ENCODE measurements at places on chromosomes 2 and 18. TPM values are rescaled to one million over a fixed set of nuclear protein-coding genes. Genes with fewer than 3 reads are reported as not detected.

DNA sequence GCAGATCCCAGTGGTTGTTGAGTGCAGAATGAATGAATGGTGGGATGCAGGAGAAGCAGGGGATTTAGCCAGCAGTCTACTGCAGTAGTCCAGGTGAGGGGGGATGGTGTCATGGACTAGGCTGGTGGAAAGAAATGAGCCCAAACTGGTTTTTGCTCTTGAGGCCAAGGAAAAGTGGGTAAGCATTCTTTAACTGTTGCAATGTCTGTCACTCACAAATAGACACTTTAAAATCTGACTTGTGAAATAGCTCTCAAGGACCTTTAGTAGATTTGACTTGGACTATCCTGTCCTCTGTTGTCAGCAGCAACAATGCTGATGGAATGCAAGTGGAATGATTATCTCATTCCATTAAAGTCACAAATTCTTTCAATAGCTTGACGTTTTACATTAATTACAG lies 37.5 kb upstream of the STK17B start:
- H3K4me3 ChIP-seq = no peak overlapping the region
- DNase-seq = no peak
- H3K36me3 ChIP-seq = no peaks in the 10 kb centered on the region
- H3K27ac ChIP-seq = no peak overlapping the region

NDC80 gene
- total RNA-seq = 41.6 TPM

- DNase-seq = no peak
- no peak overlapping the region for H3K27ac ChIP-seq
- no peaks in the 10 kb centered on the region for H3K27me3 ChIP-seq
- H3K4me1 ChIP-seq = no peaks in the 10 kb centered on the region
Observed at GRCh38 chr2:238123991-238124470, 14.4 kb upstream of the KLHL30 start.

DNA sequence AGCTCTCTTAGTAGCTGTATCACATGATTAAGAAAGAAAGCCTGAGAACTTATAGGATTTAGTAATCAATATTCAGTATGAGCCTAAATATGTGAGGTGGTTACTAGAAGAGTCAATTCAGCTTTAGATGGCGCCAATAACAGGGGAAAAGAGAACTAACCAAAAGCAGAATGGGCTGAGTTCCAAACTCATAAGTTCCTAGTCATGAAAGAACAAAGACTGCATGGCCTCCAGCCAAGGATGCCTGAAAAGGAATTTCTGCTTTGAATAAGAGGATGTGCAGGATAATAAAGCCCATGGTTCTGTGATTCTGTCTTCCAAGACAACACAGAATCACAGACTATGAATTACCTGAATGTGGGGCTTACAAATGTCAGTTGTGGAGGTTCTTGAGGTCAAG lies 196.5 kb downstream of the SATB2 start:
- no peaks in the 10 kb centered on the region for H3K36me3 ChIP-seq
- H3K27me3 ChIP-seq = no peaks in the 10 kb centered on the region
- no peak for DNase-seq
- H3K4me1 ChIP-seq = no peaks in the 10 kb centered on the region
- H3K27ac ChIP-seq = no peak overlapping the region

- no peak overlapping the region for H3K27ac ChIP-seq
- DNase-seq = no peak
- H3K27me3 ChIP-seq = peaks cover 4% of the 10 kb centered on the region
- H3K4me1 ChIP-seq = no peaks in the 10 kb centered on the region
- H3K4me3 ChIP-seq = no peak overlapping the region
- no peaks in the 10 kb centered on the region for H3K36me3 ChIP-seq
Observed at GRCh38 chr2:39623917-39624316, 41.8 kb upstream of the TMEM178A start.

KLHL30 gene
- not detected for total RNA-seq

RTP5 gene
- 0.18 TPM for total RNA-seq

GRCh38 chr18:8562919-8563318 lies 46.3 kb upstream of the RAB12 start:
- H3K4me3 ChIP-seq = no peak overlapping the region
- H3K4me1 ChIP-seq = no peaks in the 10 kb centered on the region
- no peaks in the 10 kb centered on the region for H3K36me3 ChIP-seq
- no peak for DNase-seq
- H3K27me3 ChIP-seq = no peaks in the 10 kb centered on the region

- no peak for DNase-seq
- no peaks in the 10 kb centered on the region for H3K4me1 ChIP-seq
- no peak overlapping the region for H3K4me3 ChIP-seq
- H3K36me3 ChIP-seq = no peaks in the 10 kb centered on the region
- no peaks in the 10 kb centered on the region for H3K27me3 ChIP-seq
- no peak overlapping the region for H3K27ac ChIP-seq
Observed at GRCh38 chr2:146477383-146477782, 1367.4 kb upstream of the ACVR2A start.

GRCh38 chr2:236256366-236256985 lies 7.7 kb downstream of the ASB18 start:
- H3K27ac ChIP-seq = no peak overlapping the region
- no peak for DNase-seq
- H3K27me3 ChIP-seq = peaks cover 3% of the 10 kb centered on the region

GKN2 gene
- total RNA-seq = not detected

GRCh38 chr2:9995059-9995458 lies 43.6 kb downstream of the GRHL1 start:
- H3K27me3 ChIP-seq = no peaks in the 10 kb centered on the region
- no peaks in the 10 kb centered on the region for H3K4me1 ChIP-seq
- no peak overlapping the region for H3K27ac ChIP-seq
- no peak for DNase-seq

FAM237A gene
- not detected for total RNA-seq

DNA sequence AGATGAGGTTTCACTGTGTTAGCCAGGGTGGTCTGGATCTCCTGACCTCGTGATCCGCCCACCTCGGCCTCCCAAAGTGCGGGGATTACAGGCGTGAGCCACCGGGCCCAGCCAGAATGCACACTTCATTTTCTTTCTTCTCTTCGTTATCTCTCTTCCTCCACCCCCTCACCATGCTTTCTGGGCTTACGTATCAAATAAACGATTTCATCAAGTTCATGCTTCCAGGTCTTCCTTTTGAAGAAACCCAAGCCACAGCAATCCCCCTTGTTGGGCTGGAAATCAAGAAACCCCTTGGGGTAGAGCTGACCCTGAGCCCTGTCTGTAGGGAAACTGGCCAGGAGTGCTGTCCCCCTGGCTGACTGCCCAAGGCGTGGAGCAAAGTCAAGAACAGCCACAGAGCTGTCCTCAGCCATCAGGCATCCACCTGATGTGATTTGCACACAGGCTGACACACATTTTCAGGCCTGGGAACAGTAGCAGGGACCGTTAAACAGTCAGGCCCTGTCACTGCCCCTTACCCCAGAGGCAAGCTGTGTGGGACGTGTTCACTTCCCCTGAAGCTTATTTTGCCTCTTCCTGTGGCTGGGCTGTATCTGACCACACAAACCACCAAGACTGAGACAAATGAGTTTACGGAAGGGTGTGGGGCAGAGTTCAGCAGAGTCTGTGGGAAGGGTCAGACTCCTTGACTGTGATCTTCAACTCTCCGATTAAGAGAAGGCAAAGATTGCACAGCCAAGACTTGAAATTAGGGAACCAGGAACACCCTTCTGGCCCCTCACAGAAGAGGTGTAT lies 15.1 kb upstream of the NMUR1 start:
- DNase-seq = no peak
- no peaks in the 10 kb centered on the region for H3K36me3 ChIP-seq
- peak overlapping the region; percentile 53 for H3K4me3 ChIP-seq

FAM98A gene
- 86.4 TPM for total RNA-seq

ABCB6 gene
- total RNA-seq = 22.1 TPM

DNA sequence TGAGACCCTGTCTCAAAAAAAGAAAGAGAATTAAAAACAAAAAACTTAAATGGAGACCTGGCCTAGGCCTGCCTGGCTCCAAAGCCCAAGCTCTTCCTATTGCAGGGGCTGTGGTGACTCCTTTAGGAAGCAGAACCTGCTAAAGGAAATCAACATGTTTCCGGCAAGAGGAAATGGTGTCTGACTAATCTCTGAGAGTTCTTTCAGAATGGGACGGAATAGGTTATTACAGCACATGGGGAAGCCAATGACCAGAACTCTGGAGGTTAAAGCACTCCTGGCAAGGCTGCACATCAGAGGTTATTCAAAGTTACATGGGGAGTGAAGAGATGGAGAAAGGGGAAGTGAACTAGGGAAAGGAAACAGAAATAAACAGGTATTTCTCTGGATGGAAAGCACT lies 21.4 kb downstream of the KIF3C start:
- H3K36me3 ChIP-seq = no peaks in the 10 kb centered on the region
- H3K4me3 ChIP-seq = no peak overlapping the region
- H3K27me3 ChIP-seq = no peaks in the 10 kb centered on the region
- no peaks in the 10 kb centered on the region for H3K4me1 ChIP-seq

DNA sequence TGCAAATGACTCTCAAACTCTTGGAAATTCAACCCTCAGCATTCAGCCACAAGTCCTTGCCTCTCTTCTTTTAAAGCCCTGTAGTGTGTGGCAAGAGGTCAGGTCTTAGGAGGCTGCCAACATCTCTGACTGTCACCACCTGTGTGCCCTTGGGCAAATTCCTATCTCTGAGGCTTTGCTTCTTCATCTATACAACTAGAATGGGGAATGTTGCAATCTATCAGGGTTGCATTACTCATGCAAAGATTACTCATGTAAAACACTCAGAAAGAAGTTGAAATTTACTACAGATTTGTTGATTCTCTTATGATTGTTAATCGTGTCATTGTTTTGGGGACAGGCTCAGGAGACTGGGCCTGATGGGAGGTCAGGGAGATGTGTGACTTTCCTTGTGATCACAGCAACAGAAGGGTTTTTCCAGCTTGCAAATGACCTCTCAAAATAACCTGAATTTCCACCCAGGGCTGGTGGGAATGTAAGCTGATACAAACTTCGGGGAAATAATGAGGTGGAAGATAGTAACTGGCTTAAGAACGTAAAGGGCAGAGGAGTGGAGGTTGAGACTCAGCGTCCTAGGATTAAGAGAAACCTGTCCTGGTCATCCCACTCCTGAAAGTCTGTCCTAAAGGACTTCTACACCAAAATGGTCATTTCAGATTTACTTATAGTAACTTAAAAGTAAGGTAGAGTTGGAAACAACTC lies 32.1 kb upstream of the SIGLEC15 start:
- no peak overlapping the region for H3K4me3 ChIP-seq
- H3K4me1 ChIP-seq = no peaks in the 10 kb centered on the region
- no peaks in the 10 kb centered on the region for H3K27me3 ChIP-seq
- H3K27ac ChIP-seq = no peak overlapping the region

RNF25 gene
- total RNA-seq = 36.8 TPM

DNA sequence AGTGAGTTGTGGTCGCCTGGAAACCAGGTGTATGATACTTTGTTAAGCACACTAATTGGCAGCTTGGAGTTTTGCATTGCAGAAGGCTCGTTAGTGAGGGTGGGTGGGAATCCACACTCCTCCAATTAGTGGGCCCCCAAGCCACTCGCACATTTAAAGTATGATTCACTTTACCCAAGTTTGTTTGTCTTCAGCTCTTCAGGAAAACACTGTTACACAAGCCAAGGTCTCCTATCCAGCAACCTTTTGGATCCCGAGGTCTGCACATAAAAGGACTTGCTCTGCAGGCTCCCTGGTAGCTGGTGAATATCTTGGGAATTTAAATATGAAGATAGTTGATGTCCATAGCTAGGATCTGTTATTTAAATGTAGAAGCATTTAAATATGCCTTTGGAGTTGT lies 66.1 kb downstream of the NPAS2 start:
- no peak overlapping the region for H3K4me3 ChIP-seq
- H3K4me1 ChIP-seq = no peaks in the 10 kb centered on the region
- H3K27me3 ChIP-seq = no peaks in the 10 kb centered on the region
- no peaks in the 10 kb centered on the region for H3K36me3 ChIP-seq
- DNase-seq = no peak

HRH4 gene
- not detected for total RNA-seq

C18orf54 gene
- 10.6 TPM for total RNA-seq

- H3K4me3 ChIP-seq = no peak overlapping the region
- DNase-seq = no peak
- no peaks in the 10 kb centered on the region for H3K4me1 ChIP-seq
- H3K27me3 ChIP-seq = no peaks in the 10 kb centered on the region
- H3K36me3 ChIP-seq = no peaks in the 10 kb centered on the region
Observed at GRCh38 chr2:11356764-11357163, 12.3 kb upstream of the ROCK2 start.

GRCh38 chr18:56568986-56569385 lies 69.4 kb downstream of the TXNL1 start:
- H3K4me1 ChIP-seq = no peaks in the 10 kb centered on the region
- no peaks in the 10 kb centered on the region for H3K27me3 ChIP-seq
- DNase-seq = no peak

DNA sequence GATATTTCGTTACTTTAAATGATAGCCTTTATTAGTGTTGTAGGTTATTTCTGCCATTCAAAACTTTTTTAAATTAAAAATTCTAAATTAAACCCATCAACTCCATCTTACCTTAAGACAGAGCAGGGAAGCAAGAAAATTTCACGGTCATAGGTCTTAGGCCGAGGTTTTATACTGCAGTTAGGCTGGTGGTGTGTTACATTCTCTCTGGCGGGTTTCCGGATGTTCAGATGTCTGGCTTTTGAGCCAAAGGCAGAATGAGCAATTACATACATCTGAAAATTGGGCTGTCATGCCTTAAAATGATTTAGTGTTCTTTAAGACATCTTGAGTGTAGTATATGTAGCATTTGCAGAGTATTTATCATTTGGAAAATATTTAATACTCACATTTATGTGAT lies 27.9 kb downstream of the GLS start:
- DNase-seq = no peak
- H3K4me3 ChIP-seq = no peak overlapping the region
- no peak overlapping the region for H3K27ac ChIP-seq
- H3K4me1 ChIP-seq = peaks cover 8% of the 10 kb centered on the region
- no peaks in the 10 kb centered on the region for H3K27me3 ChIP-seq

DNA sequence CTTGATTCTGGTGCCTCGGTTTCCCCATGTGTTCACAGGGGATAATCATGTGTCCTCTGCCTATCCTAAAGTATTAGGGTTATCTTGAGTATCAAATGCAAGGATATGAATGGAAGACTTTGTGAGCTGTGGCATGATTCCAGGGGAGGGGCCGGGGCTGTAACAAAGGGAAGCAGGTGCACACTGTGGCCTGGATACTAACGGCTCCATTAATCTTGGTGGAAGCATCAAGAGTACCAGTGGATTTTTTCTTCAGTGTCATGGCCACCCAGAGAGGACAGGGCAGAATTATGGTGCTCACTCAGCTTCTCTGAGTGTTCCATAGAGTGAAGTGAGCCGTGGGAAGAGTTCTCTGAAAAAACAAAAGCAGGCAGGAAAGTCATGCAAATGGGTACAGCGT lies 320.1 kb downstream of the ALK start:
- H3K4me1 ChIP-seq = no peaks in the 10 kb centered on the region
- H3K36me3 ChIP-seq = no peaks in the 10 kb centered on the region
- no peak overlapping the region for H3K27ac ChIP-seq
- no peaks in the 10 kb centered on the region for H3K27me3 ChIP-seq
- no peak for DNase-seq
- H3K4me3 ChIP-seq = no peak overlapping the region

DNA sequence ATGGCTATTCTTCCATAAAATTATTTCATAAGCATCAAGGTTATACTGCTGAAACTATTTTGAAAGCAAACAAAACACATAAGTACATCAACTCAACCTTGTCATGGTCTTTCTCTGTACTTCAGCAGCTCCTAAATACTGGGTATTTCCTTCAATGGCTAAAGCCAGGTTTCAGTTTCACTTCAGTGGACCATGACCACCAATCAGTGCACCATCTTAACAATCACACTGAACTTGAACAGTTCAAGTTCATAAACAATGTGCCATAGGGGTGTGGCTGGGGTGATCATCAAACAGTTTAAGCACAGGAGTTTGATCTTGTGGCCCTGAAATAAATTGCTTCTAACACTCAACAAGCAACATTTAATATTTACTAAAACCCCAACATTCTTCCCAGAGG lies 124.1 kb upstream of the FIGN start:
- no peak overlapping the region for H3K27ac ChIP-seq
- DNase-seq = no peak
- H3K36me3 ChIP-seq = no peaks in the 10 kb centered on the region
- no peaks in the 10 kb centered on the region for H3K27me3 ChIP-seq
- no peak overlapping the region for H3K4me3 ChIP-seq

All from CD8-positive, alpha-beta memory T cell (primary cell).